Activated T-helper 2 cell treated with anti-CD3 and anti-CD28 coated beads, Interferon-gamma antibody, Interleukin-2, Interleukin-4, amounts not matched to agents 10 μg/mL and 5 μg/mL and 100 μg/mL, durations not matched to agents 14 hours and 24 hours and 36 hours (primary cell): ENCODE measurements at places on chromosomes 16 and 17. TPM values are rescaled to one million over a fixed set of nuclear protein-coding genes. Genes with fewer than 3 reads are reported as not detected.

SEPTIN12 gene
- total RNA-seq = not detected in 2 replicates

WIPI1 gene
- total RNA-seq = 14.0 and 15.7 TPM in 2 replicates

NETO2 gene
- 6.2 and 6.9 TPM in 2 replicates for total RNA-seq

MMP15 gene
- 1.3 and 1.9 TPM in 2 replicates for total RNA-seq

CRHR1 gene
- not detected in 2 replicates for total RNA-seq

MYL11 gene
- total RNA-seq = 3.4 and 4.3 TPM in 2 replicates

ETV4 gene
- 11.0 and 12.8 TPM in 2 replicates for total RNA-seq

LITAFD gene
- total RNA-seq = not detected in 2 replicates

PPM1E gene
- total RNA-seq = 0.05 TPM in 1 of 2 replicates, not detected in the other

TBC1D3L gene
- total RNA-seq = 18.1 and 22.5 TPM in 2 replicates

CUEDC1 gene
- 0.30 and 0.34 TPM in 2 replicates for total RNA-seq

SHISA9 gene
- not detected in 2 replicates for total RNA-seq

HCRT gene
- total RNA-seq = not detected in 2 replicates

TPSG1 gene
- not detected in 2 replicates for total RNA-seq

FBXL19 gene
- total RNA-seq = 34.4 and 34.6 TPM in 2 replicates

CHAD gene
- not detected in 2 replicates for total RNA-seq

PRAC2 gene
- not detected in 2 replicates for total RNA-seq

RNU2-1 gene
- 5,483 and 5,636 TPM in 2 replicates for total RNA-seq

KRTAP4-5 gene
- total RNA-seq = not detected in 2 replicates

FOXK2 gene
- 92.9 and 95.2 TPM in 2 replicates for total RNA-seq

HOXB2 gene
- 22.2 and 23.9 TPM in 2 replicates for total RNA-seq

EZH1 gene
- 36.1 and 37.1 TPM in 2 replicates for total RNA-seq

CCDC154 gene
- total RNA-seq = 0.80 and 1.2 TPM in 2 replicates

GUCY2D gene
- not detected in 2 replicates for total RNA-seq

RNF222 gene
- total RNA-seq = not detected in 2 replicates
